IMR-90 (cell line): ENCODE measurements at places on chromosomes 7 and 10.
A peak's percentile ranks its signal among the peaks of the same experiment; 100 is the strongest.

- peak; percentile 52 for DNase-seq
Measured at GRCh38 chr10:88149906-88150305, 286.5 kb downstream of the PTEN start.

DNA sequence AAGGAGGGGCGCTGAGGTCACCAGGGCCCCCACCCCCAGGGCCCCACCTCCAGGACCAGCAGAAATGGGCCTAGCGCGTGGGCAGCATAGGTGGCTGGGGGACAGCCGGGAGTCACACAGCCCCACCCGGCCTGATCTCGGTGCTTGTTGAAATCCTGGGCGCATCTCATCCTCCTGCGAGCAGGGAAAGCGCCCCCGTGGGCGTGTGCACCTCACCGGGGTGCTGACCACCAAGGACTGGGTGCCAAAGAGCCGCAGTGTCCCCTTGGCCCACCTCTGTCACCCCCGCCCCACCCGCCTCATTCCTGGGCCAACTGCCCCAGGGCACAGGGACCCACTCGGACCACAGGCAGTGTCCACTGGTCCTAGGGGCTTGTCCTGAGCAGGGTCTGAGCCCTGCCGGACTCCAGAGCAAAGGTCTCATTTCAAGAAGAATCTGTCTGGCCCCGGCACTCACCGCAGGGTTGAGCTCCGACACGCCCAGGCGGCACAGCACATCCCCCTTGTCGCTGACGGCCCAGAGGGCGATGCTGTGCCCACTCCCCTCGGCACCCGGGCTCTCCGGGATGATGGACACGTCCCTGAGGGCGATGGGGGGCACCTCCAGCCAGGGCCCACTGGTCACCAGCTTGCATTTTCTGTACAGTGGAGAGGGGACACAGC, 11.4 kb downstream of the BHLHA15 start:
- DNase-seq = no peak

- peak; percentile 25 for DNase-seq
Measured at GRCh38 chr7:81268551-81268950, 349.7 kb upstream of the SEMA3C start.

DNA sequence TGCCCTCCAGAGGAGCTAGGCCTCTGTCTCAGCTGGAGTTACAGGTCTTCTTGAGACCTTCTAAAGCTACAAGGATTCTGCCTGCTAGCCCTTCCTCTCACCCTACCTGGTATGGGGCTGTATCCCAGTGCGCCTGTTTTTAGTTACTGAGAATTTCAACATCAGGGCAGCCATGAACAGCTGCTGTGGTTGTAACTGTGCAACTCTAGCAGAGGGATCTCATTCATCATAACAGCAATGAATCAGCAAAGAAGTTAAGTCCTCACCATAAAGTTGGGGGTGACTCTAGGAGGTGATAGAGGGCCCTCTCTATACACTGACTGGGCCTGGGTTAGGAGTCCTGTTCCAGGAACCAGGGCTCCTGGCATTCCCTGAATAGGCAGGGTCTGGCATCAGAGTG, 14.0 kb upstream of the CDH23 start:
- DNase-seq = peak; percentile 11

- no peak for DNase-seq
Measured at GRCh38 chr10:32582946-32583345, 137.0 kb downstream of the CCDC7 start.

- no peak for DNase-seq
Measured at GRCh38 chr7:31003721-31004120, 40.0 kb downstream of the GHRHR start.

DNA sequence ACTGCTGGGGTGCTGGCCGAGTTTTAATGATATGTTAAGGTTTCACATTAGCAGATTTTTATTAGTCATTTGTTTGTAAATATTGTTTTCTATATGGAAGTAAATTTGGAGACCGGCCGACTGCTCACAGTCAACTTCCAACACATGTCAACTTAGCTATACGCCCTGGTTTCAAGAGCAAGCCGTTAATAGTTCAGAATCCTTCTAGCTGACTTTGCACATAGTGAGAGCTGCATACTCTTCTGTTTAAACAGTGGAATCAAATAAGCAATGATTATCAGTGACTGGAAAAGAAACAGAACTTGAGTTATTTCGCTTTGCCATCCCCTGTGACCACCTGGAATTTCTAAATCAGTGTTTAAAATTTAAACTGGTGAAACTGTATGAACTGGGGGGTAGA, 109.9 kb downstream of the PFKFB3 start:
- DNase-seq = no peak

GRCh38 chr7:2065528-2065927, 167.2 kb downstream of the MAD1L1 start:
- no peak for DNase-seq

GRCh38 chr10:43322331-43322730, 49.1 kb upstream of the FXYD4 start:
- no peak for DNase-seq

DNA sequence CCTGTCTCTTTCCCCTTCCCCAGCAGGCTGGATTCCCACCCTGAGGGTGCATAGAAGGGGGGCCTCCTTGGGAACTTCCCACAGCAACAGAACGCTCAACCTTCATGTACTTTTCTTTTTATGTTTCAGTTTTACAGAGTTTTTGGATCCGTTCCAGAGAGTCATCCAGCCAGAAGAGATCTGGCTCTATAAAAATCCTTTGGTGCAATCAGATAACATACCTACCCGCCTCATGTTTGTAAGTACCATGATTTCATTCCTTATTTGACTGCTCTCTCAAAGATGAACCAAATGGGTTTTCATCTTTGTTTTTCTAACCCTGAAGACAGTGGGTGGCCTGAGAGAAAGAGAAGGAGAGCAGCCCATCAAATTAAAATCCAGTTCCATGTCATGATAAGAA, 46.7 kb downstream of the PLPP4 start:
- DNase-seq = no peak

DNA sequence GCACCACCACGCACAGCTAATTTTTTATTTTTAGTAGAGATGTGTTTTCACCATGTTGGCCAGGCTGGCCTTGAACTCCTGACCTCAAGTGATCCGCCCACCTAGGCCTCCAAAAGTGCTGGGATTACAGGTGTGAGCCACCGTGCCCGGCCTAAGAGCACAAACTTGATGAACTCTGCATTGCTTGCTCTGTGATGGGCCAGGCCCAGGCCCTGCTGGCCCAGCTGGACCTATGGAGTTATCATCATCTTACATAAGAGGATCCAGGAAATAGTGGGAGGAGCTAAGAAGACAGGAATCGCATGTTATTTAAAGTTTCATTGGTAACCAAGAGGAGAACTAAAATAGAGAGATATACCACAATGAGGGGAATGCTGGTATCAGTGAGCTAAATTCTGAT, 86.9 kb downstream of the DAGLB start:
- DNase-seq = peak; percentile 10

- no peak for DNase-seq
Measured at GRCh38 chr10:127798111-127798510, 61.1 kb downstream of the FOXI2 start.

- no peak for DNase-seq
Measured at GRCh38 chr7:116159711-116160110, 50.6 kb upstream of the TES start.

- DNase-seq = no peak
Measured at GRCh38 chr10:7162331-7162730, 248.5 kb downstream of the SFMBT2 start.

GRCh38 chr10:48309711-48310226, 3.3 kb downstream of the MAPK8 start:
- peak; percentile 64 for DNase-seq

DNA sequence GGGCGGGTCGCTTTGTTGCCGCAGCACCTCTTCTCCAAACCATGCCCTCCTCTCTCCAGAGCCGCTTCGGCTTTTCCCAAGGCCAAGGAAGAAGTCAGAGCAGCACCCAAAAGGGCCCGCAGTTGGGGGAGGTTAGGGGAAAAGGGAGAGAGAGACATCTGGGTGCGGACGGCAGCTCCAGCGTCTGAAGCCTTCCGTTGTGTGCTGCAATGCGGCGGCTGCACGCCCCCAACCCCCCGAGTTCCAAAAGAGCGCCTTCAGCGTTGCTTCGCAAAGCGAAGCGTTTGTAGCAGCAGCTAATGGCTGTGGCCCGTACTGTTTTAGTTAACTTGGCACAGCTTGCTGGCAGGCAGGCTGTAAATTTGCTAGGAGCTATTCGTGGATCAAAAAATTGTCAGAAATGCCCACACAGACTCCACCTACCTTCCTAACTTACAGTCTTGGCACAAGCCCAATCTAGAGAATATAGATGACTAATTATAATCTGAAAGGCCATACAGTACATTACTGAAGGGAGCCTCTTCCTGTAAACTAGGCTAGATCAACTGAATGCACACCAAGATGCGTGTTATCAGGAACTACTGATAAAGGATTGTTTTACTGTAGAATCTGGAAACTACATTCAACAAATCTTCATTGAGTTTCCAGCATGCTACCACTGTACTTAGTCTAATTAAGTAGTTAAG, 1.1 kb upstream of the KBTBD2 start:
- peak; percentile 67 for DNase-seq

- DNase-seq = no peak
Measured at GRCh38 chr10:95513008-95513589, 48.1 kb downstream of the SORBS1 start.

GRCh38 chr10:91389636-91390512, 20.3 kb upstream of the HECTD2 start:
- peak; percentile 71 for DNase-seq
